Astrocyte (in vitro differentiated cells and primary cell): ENCODE measurements at places on chromosomes 6 and 20. TPM values are rescaled to one million over a fixed set of nuclear protein-coding genes. Genes with fewer than 3 reads are reported as not detected.

DNA sequence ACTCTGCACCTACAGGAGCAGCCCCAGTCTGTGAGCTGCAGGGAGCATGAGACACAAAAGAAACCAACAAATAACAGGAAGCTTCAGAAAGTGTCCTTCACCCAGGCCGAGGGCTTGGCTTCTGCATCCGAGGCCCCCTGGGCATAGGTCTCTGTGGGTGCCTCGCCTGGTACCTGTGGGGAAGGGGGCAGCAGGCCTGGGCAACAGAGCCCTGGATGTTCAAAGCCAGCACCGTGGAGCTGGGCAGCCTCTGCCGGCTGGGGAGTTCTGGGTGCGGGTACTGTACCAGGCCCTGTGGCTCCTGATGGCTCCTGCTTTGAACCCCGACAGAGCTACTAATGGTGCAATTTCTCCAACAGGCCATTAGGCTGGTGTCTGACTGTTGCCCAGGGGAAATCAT is 55.7 kb downstream of the TMEM242 start:
- H3K27ac ChIP-seq = no peak overlapping the region
- no peaks in the 10 kb centered on the region for H3K27me3 ChIP-seq
- DNase-seq = no peak
- no peaks in the 10 kb centered on the region for H3K36me3 ChIP-seq
- peaks cover 4% of the 10 kb centered on the region for H3K4me1 ChIP-seq

DNA sequence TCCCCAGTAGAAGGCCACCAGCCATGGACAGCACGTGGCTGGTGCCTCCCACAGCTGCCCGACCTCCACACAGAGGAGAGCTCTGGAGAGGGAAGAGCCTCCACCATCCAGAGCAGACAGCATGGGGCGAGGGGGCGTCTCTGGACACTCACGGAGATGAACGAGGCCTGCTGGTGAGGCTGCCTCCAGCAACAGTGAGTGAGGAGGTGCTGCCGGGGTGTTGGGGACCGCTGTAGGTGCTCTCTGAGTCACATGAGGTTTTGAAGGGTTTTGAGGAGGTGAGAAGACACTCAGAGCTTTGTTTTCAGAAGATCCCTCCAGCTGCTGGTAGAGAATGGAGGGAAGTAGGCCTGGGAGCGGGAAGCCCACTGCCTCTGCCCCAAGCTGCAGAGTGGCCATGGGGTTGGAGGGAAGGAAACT is 65.6 kb downstream of the THBS2 start:
- H3K36me3 ChIP-seq = no peaks in the 10 kb centered on the region
- H3K4me3 ChIP-seq = no peak overlapping the region
- H3K27me3 ChIP-seq = no peaks in the 10 kb centered on the region
- peaks cover 28% of the 10 kb centered on the region for H3K4me1 ChIP-seq
- DNase-seq = no peak

- no peaks in the 10 kb centered on the region for H3K36me3 ChIP-seq
- no peak for DNase-seq
- no peak overlapping the region for H3K27ac ChIP-seq
- H3K4me3 ChIP-seq = no peak overlapping the region
Measured at GRCh38 chr6:134748484-134748883, 201.4 kb downstream of the ALDH8A1 start.

- peak overlapping the region; percentile 96 for H3K27ac ChIP-seq
- H3K27me3 ChIP-seq = no peaks in the 10 kb centered on the region
- H3K36me3 ChIP-seq = no peaks in the 10 kb centered on the region
- DNase-seq = peak; percentile 97
- H3K4me1 ChIP-seq = peaks cover 48% of the 10 kb centered on the region
Measured at GRCh38 chr6:113361014-113361645, 496.0 kb upstream of the MARCKS start.

Gene BPIFB2
- total RNA-seq = not detected in 2 replicates
